Pancreas (tissue), 10 donors: ENCODE measurements at places on chromosomes 7 and 10. TPM values are rescaled to one million over a fixed set of nuclear protein-coding genes. Genes with fewer than 3 reads are reported as not detected.

Gene UPK3B
- total RNA-seq, result 2.3 TPM

Gene SRRT
- total RNA-seq, result 43.2 TPM

Gene AKR1C8
- total RNA-seq, result not detected

Gene SORCS1
- 2.4 TPM for total RNA-seq

Gene COL1A2
- 467 TPM for total RNA-seq

Gene VCL
- 32.9 TPM for total RNA-seq

Gene CHST15
- total RNA-seq, result 16.8 TPM

Gene C7orf57
- not detected for total RNA-seq

Gene LRGUK
- total RNA-seq, result 0.43 TPM

GRCh38 chr10:103232131-103232673 is 13.5 kb upstream of the RPEL1 start:
- H3K36me3 ChIP-seq, result no peaks in the 10 kb centered on the region
- DNase-seq, result no peak
- H3K4me3 ChIP-seq, result no peak overlapping the region
- H3K27ac ChIP-seq, result no peak overlapping the region
- no peaks in the 10 kb centered on the region for H3K4me1 ChIP-seq

DNA sequence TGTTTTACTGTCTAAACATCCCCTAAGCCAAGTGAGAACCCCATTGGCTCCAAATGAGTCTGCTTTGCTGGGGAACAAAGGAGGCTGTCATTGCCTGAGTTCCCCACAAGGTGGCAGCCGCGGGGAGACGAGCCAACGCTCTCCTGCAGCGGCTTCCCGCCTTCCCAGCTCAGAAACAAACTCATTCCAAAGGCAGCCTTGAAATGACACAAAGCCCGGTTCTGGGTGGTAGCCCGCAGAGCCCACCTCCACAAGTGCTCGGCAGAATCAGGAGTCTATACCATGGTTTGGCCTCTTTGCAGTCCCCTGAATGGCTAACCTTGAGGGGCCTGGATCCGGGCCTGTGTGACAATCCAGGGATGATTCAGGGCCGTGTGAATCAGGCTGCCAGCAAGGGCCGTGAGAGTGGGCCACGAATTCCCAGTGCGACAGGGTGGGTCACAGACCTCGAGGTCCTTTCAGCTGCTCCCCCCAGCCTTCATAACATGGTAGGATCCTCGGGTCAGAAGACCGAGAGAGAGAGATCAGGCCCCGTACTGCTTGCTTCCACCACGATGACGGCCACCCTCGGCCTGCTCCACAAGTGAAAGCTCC is 79.7 kb downstream of the DLG5 start:
- H3K4me1 ChIP-seq, result no peaks in the 10 kb centered on the region
- H3K36me3 ChIP-seq, result peaks cover 6% of the 10 kb centered on the region
- no peak overlapping the region for H3K4me3 ChIP-seq
- peak; percentile 54 for DNase-seq
- no peaks in the 10 kb centered on the region for H3K27me3 ChIP-seq

DNA sequence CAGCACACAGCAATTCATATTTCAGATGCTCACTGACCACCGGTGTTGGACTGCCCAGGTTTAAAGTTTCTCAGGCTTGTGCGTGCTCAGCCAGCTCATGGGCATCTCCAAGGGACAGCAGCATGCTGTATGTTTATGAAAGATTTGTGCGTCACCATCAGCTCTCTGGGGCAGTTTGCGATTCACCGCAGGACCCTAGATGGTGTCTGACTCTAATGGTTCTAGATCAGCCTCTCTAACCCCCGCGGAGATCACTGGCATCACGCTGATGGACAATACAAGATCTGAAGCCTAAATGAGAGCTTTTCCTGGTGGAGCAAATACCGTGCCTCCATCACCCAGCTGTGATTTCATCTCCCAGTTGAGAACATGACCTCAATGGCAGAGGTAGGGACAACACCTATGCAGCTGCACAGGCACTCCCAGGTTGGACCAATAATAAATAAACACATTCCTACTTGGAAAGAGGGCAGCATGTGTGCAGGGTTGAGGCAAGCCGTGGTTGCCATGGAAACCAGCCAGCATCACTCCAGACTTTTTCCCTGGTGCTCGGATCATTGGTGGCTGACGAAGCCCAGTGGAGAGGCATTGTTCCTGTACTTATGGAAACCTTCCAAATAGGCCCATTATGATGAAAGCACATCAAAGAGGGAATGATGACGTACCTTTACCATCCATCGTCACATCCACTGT is 253.6 kb downstream of the KCNMA1 start:
- H3K4me1 ChIP-seq, result peaks cover 28% of the 10 kb centered on the region
- H3K4me3 ChIP-seq, result no peak overlapping the region
- H3K36me3 ChIP-seq, result no peaks in the 10 kb centered on the region
- H3K27me3 ChIP-seq, result no peaks in the 10 kb centered on the region
- no peak for DNase-seq

DNA sequence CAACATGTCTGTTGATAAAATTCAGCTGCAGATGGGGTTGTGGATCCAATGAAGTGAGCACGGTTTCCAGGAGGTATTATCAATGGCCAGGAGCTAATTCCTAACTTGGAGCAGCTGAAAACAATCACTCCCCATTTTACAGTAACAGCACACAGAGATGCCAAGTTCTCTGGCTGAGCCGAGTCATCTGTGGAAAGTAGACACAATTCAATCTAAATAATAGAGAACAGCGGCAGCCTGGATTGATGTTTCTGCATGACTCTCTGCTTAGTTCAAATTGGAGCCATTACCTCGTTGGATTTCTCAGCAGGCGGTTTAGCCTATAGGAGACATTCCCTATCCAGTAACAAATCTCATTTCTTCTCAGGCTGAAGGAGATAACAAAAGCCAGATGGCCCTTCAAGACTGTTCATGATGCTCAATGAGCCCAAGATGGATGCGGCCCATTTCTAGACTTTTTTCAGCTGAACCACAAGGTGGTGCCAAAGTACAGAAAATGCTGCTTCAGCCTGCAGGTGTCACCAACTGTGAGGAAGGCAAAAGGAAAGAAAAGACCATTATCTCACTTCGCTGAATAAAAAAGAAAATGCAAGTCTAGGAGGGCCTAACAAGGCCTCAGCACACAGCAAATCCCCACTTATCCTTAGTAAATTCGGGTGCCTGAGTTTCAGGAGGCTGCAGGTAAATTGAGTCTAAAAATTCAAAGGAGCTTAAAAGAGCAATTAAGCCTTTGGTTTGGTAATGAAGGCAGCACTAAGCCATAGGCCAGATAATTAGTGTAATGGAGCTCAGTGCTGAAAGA is 83.7 kb downstream of the SLC16A9 start:
- H3K4me3 ChIP-seq, result no peak overlapping the region
- no peak for DNase-seq
- H3K27me3 ChIP-seq, result no peaks in the 10 kb centered on the region
- no peak overlapping the region for H3K27ac ChIP-seq
- no peaks in the 10 kb centered on the region for H3K36me3 ChIP-seq

- H3K27me3 ChIP-seq, result no peaks in the 10 kb centered on the region
- no peak for DNase-seq
- H3K36me3 ChIP-seq, result no peaks in the 10 kb centered on the region
- H3K4me1 ChIP-seq, result no peaks in the 10 kb centered on the region
Measured at GRCh38 chr7:153532326-153532725, 519.9 kb upstream of the DPP6 start.

GRCh38 chr7:132897093-132897687 is 184.7 kb downstream of the CHCHD3 start:
- no peaks in the 10 kb centered on the region for H3K4me1 ChIP-seq
- H3K4me3 ChIP-seq, result no peak overlapping the region
- H3K36me3 ChIP-seq, result no peaks in the 10 kb centered on the region
- no peaks in the 10 kb centered on the region for H3K27me3 ChIP-seq
- no peak for DNase-seq

- no peak for DNase-seq
- H3K27me3 ChIP-seq, result no peaks in the 10 kb centered on the region
- no peaks in the 10 kb centered on the region for H3K36me3 ChIP-seq
- no peaks in the 10 kb centered on the region for H3K4me1 ChIP-seq
- no peak overlapping the region for H3K4me3 ChIP-seq
Measured at GRCh38 chr7:41915871-41916270, 213.0 kb upstream of the INHBA start.

DNA sequence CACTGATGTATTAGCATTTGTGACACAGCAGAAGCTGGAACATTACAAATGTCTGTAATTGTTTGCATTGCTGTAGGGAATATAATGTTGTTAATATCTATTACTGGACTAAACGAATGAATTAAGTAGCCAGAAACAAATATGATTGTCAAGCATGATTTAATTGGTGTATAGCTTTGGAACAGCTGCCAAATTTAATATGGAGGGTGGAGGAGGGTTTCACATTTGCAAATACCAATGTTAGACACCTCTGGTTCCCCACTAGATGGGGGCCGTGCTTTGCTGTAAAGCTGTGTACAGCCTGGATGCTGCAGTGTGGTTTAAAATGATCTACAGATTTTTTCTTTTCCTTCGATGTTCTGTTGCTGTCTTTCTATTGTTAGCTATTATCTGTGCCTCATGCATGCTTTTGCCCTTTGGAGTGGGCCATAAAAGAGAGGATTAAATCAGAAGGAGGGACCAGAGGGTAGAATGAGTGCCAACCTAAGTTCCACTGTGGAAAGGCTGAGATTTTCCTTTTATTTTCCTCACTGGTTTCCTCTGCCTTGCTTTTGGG is 23.1 kb downstream of the DNAJB9 start:
- H3K36me3 ChIP-seq, result no peaks in the 10 kb centered on the region
- H3K4me3 ChIP-seq, result no peak overlapping the region
- no peaks in the 10 kb centered on the region for H3K27me3 ChIP-seq
- no peak for DNase-seq

DNA sequence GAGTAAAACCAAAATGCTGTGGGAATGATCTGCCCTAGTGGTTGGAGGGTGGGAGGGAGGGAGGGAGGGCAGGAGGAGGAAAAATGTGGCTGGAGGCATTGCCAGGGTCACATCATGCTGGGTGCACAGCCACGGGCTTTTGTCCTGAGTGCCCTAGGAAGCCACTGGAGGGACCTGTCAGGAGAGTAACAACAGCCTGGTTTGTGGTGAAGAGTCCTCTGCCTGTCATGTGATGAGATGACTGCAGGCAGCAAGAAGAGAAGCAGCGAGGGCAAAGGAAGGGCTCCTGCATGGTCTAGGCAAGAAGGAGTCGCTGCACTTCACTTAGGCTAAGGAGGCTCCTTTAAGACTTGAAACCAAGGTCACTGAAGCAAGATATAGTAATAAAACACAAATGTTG is 65.6 kb downstream of the PKD1L1 start:
- H3K4me1 ChIP-seq, result no peaks in the 10 kb centered on the region
- H3K4me3 ChIP-seq, result no peak overlapping the region
- no peak for DNase-seq
- H3K27ac ChIP-seq, result no peak overlapping the region

DNA sequence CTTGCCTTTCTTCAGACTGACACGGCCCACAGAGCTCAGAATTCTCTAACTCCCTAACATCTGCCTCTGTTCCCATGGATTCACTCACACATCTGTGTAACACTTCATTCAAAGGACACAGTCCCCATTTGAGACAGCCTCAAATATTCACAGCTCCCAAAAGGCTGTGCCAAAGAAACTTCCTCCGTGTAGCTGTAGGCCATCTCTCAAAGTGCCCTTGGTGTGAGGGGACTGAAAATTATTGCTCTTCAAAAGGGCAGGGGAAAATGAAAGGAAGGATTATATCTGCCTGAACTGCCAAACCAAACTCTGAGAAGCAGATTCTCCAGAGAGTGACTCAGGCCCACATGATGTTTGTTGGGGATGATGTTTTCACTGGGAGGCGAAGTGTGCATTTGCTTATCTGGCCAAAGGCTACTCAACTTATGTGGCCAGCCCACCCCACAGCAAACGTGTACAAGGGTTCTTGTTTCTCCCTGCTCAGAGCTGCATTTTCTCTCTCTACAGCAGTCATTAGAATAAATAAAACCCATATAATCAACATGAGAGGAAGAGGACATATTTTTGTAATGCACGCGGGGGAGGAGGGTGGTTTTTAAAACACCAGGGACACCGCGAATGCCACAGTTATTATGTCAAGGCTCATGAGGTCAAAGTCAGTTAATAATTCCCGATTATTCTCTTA is 302.4 kb upstream of the NFE2L3 start:
- no peak overlapping the region for H3K27ac ChIP-seq
- peaks cover 16% of the 10 kb centered on the region for H3K4me1 ChIP-seq
- H3K27me3 ChIP-seq, result peaks cover 3% of the 10 kb centered on the region
- H3K36me3 ChIP-seq, result no peaks in the 10 kb centered on the region
- H3K4me3 ChIP-seq, result no peak overlapping the region

GRCh38 chr7:128311013-128311412 is 32.7 kb downstream of the RBM28 start:
- H3K27me3 ChIP-seq, result no peaks in the 10 kb centered on the region
- H3K4me1 ChIP-seq, result no peaks in the 10 kb centered on the region
- no peak overlapping the region for H3K4me3 ChIP-seq
- no peak for DNase-seq
- H3K36me3 ChIP-seq, result no peaks in the 10 kb centered on the region
- H3K27ac ChIP-seq, result no peak overlapping the region

DNA sequence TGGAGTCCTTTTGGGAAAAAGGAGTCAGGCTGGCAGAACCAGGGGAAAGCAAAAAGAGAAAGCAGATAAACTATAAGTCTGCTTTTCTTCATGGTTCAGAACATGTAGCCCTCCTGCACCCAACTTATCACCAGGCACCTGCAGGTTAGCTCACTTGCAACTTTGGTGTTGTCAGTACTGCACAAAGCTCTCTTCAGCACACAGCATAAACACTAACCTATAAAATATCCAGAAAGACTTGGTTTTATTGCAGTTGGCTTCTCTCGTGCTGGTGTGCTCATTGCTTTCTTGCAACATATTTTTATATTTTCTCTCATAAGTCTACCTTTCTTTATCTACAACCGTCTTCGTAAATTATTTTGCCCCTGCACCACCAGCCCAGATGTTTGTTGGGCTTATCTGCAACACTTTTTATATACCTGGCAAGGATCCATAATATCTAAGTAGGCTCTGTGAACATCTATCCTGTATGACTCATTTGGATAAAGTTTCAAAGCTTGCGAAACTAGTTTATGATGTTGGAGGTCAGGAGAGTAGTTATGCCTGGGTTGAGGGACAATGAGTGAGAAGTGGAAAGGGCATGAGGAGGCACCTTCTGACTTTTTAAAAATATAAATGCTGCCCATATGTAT is 164.6 kb downstream of the ANKRD30A start:
- no peaks in the 10 kb centered on the region for H3K36me3 ChIP-seq
- DNase-seq, result no peak
- H3K27ac ChIP-seq, result no peak overlapping the region
- H3K27me3 ChIP-seq, result no peaks in the 10 kb centered on the region
- no peak overlapping the region for H3K4me3 ChIP-seq

DNA sequence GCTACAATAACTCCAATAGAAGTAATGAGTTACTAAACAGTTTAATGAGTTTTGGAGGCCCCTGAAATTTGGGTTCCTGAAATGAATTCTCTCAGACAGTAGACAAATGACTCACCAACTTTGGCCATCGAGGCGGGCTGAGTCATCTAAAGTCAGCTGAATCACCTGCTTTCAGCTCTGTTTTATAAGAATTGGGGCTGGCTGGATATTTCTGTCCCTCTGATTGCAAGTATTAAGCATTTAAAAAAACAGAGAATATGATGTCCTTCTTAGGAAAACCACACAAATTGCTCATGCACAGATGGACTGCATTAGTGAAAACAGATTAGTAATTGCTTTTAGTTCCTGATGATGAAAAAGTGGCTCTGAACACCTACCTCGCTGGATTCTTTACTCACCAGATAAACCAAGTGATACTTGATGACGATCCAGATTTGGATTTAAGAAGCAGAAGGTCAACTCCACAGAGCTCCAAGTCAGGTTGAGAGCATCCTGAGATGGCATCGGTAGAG is 59.1 kb downstream of the ZNF365 start:
- no peaks in the 10 kb centered on the region for H3K36me3 ChIP-seq
- H3K27me3 ChIP-seq, result no peaks in the 10 kb centered on the region
- no peak for DNase-seq
